Stimulated activated CD4-positive, alpha-beta T cell treated with anti-CD3 and anti-CD28 coated beads, Interleukin-15, amount 100 ng/mL, for 1 hour (primary cell): ENCODE measurements at places on chromosomes 3 and 15.

DNA sequence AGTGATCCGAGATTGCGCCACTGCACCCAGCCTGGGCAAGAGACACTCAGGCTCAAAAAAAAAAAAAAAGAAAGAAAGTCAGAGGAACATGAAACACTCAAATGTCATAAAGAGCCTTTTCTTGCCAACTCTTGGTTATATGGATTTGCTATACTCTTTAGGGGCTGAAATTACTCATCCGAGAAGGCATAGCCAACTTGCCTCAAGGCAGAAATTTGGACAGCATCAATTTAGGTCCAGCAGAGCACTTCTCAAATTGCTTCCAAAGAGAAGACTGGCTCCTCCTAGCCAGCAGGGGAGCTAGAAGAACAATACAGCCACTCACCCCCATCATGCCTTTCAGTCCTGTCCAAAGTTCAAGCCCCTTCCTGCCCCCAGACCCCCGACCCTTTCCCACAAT lies 43.8 kb downstream of the OSBPL10 start:
- no peak for DNase-seq

GRCh38 chr3:133069556-133070286 lies 31.5 kb downstream of the TMEM108 start:
- no peak for DNase-seq

- DNase-seq, result no peak
These were observed 462.1 kb downstream of the C3orf38 start for GRCh38 chr3:88611826-88612326.

DNA sequence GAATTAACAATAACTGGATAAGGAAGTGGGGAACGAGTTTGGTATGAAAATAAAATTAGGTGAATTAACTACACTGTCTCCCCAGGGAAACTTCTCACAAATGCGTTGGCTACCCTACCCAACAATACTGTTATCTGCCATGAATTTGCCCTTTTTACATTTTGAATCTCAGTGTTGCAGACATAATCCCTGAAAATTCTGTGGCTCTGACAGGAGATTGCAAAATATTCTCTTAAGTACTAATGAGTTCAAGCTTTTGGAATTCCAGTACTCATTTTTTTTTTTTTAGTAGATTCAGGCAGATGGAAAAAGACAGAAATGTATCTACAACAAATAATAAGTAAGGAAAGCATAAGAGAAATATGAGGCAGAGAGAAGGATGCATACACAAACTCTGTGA lies 332.6 kb downstream of the LSAMP start:
- no peak for DNase-seq

GRCh38 chr15:77446840-77447390 lies 26.2 kb downstream of the HMG20A start:
- DNase-seq, result no peak
